NCI-H748 treated with DMSO at 0.1 percent for 48 hours (cell line): ENCODE measurements at places on chromosomes 7 and 10.

- no peak for DNase-seq
These were observed 90.9 kb downstream of the NT5C2 start for GRCh38 chr10:103102195-103102594.

DNA sequence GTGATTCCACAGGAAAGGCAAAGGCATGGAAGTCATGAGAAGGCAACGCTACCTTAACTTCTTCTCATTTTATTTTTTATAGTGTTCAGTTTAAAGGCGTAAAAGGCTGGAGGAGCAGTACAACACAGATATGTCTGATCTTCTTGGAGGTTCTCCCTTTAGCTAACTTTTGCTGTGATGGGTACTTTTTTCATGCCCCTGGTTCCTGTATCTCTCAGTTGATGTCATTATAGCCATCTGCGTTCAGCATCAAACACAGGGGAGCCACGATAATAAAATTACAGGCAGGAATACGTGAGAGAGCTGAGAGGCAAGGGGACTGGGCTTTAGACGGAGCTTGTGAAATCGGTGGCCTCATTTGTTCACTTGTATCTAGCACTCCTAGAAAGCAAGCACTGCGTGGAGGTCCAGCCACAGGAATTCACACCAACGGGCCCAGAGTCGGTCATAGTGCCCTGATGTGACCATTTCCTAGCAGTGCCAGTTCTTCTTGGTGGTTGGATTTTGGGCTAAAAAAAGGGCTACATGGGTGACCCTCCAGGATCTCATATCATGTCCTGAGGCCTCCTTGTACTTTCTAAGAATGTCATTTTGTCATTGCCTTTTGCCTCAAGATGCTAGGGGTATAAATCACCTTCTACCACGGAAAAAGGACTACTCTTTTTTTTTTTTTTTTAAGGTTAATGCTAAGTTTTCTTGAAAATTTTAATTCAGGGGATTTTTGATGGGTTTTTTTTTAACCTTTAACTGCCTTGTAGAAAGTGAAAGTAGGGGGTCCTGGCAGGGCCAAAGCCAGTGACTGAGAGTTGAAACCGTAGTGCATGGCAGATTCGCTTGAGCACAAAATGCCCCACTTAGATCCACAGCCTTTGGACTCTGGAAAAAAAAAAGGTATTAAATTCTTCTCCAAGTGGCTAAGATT is 191.5 kb downstream of the CELF2 start:
- DNase-seq = no peak

- DNase-seq = no peak
These were observed 39.2 kb downstream of the ADAM12 start for GRCh38 chr10:126349101-126349500.

DNA sequence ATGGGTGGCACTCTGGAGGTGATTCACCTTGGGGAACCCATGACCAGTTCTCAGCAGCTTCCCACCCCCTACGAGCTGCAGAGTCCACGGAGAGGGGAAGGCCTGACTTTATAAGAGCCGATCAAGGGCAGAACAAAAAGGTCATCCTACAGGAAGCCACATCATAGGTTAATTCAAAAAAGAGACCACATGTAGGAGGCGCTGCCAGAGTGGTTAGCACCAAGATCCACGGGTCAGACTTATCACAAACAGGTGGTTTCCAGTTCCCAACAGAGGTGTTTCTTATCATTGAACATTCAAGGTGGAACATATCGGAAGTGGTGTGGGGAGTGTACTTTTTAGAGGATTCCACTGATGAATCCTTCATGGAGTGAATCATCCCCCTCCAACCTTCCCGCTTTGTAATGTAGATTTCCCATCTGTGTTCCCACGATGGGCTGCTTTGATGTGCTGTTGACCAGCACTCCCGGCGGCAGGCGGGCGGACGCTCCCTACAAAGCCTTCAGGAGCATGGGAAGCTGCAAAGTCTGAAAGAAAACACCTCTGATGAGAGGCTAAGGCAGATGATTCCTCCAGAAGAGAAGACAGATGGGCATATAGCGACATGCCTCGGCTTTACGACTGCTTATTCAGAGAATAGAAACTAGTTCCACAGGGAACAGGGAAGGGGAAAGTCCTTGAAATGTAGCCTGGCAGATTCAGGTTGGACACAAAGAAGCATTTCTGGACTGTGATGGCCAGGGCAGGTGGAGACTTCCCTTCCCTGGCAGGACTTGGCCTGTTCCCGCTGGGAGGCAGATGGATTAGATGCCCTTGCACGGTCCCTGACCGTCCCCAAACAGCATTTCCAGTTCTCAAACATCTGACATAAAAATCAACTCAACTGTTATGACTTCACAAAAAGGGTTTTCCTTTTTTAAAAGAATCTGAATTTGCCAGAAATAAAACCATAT is 66.5 kb downstream of the AFAP1L2 start:
- no peak for DNase-seq

- no peak for DNase-seq
These were observed 1054.4 kb downstream of the CNTNAP2 start for GRCh38 chr7:147171013-147171391.

DNA sequence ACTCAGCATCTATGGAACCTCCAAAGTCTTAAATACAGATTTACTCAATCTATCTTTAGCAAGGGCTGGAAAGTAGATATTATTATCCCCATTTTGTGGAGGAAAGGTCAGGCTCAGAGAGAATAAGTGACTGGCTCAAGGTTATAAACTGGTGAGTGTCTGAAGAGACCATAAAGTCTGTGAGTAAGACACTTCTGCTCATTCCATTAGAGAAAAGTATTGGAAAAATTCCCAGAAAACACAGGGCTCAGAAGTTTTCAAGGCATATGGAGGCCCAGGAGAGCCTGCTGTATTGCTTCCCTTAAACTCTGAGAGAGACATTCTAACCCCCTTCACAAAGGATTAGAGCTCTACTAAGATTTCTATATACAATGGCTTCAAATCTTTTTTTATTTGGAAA is 134.8 kb downstream of the PCDH15 start:
- no peak for DNase-seq

- no peak for DNase-seq
These were observed 18.0 kb upstream of the OPN4 start for GRCh38 chr10:86636311-86636710.

GRCh38 chr7:36306722-36307121 is 82.9 kb upstream of the ANLN start:
- no peak for DNase-seq

GRCh38 chr10:78196964-78197363 is 163.3 kb downstream of the RPS24 start:
- no peak for DNase-seq

- DNase-seq = no peak
These were observed 13.3 kb upstream of the SLC16A12 start for GRCh38 chr10:89548673-89549072.

- peak; percentile 55 for DNase-seq
These were observed 101.4 kb upstream of the FAM133B start for GRCh38 chr7:92691578-92691977.

DNA sequence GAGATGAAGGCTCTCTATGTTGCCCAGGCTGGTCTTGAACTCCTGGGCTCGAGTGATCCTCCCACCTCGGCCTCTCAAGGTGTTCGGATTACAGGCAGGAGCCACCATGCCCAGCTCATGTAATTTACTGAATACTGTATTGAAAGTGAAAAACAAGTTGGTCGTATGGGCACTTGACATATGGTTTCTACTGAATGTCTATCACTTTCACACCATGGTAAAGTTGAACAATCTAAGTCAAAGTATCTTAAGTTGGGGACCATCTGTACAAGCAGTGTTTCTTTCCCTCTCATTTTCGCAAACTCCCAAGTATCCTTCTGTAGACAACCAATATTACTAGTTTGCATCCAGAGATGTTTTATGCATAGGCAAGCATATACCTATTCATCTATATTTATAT is 116.6 kb downstream of the TMEM178B start:
- no peak for DNase-seq
